ENCODE measurements at places on chromosomes 6 and 20.

GRCh38 chr6:45422503-45423110 lies 44.9 kb upstream of the SUPT3H start:
- DNase-seq, result peak; percentile 45

GRCh38 chr20:9576695-9577094 lies 62.3 kb downstream of the LAMP5 start:
- DNase-seq, result no peak

GRCh38 chr6:144939921-144940320 lies 654.8 kb downstream of the UTRN start:
- no peak for DNase-seq

- no peak for DNase-seq
Measured at GRCh38 chr6:15039136-15039535, 206.7 kb upstream of the JARID2 start.

DNA sequence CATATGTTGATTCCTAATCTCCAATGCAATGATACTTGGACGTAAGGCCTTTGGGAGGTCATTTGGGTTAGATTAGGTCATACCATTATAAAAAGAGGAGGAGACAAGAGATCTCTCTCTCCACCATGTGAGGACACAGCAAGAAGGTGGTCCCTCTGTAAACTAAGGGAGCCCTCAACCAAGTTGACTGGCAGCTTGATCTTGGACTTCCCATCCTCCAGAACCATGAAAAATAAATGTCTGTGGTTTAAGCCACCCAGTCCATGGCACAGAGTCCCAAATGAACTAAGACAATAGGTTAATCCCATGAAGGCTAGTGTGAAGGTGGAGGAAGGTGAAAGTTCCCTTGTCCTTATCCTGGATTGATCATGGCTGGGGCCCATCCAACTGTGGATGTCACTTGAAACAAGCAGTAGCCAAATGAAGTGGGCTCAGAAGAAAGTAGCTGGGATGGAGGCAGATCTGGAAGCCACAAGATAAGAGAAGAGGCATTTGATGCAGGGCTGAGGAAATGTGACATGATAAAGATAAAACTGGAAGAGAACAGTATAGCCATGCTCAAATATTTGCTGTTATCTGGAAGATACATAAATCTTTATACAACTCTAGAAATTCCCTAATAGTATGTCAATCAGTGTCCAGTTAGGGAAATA lies 99.9 kb downstream of the BANF2 start:
- DNase-seq, result no peak

DNA sequence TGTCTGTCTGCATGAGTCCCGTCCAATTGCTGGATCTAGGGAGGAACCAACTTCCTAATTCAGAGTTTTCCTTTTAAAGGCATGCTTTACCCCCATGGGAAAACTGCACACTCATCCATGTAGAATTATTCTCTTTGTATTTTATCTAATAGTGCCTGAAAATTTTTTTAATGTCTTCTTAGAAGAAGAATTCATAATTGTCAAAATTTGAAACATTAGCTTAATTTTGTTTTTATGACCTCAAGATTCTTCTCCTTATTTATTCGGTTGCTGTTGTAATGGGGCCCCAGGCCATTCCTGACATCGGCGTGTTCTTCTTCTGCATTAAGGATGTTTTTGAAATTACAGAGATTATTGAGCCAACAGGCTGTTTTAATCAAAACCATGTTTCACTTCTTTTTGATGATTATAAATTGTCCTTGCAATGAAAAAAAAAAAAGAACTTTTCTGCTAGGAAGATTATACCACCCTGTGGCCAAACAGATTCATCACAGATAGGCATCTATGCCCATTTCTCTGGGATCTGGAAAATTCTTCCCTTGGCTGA lies 100.3 kb downstream of the ZNF217 start:
- no peak for DNase-seq

GRCh38 chr6:30877419-30878262 lies 6.7 kb upstream of the DDR1 start:
- DNase-seq, result peak; percentile 60

GRCh38 chr20:3629893-3630292 lies 33.3 kb downstream of the GFRA4 start:
- no peak for DNase-seq

- DNase-seq, result no peak
Measured at GRCh38 chr6:112204350-112204706, 50.0 kb downstream of the LAMA4 start.

GRCh38 chr6:147282566-147282959 lies 78.3 kb downstream of the STXBP5 start:
- no peak for DNase-seq

- no peak for DNase-seq
Measured at GRCh38 chr6:134073161-134073560, 20.7 kb upstream of the SLC2A12 start.
